ENCODE measurements at places on chromosomes 7 and 10. TPM values are rescaled to one million over a fixed set of nuclear protein-coding genes. Genes with fewer than 3 reads are reported as not detected.

DNA sequence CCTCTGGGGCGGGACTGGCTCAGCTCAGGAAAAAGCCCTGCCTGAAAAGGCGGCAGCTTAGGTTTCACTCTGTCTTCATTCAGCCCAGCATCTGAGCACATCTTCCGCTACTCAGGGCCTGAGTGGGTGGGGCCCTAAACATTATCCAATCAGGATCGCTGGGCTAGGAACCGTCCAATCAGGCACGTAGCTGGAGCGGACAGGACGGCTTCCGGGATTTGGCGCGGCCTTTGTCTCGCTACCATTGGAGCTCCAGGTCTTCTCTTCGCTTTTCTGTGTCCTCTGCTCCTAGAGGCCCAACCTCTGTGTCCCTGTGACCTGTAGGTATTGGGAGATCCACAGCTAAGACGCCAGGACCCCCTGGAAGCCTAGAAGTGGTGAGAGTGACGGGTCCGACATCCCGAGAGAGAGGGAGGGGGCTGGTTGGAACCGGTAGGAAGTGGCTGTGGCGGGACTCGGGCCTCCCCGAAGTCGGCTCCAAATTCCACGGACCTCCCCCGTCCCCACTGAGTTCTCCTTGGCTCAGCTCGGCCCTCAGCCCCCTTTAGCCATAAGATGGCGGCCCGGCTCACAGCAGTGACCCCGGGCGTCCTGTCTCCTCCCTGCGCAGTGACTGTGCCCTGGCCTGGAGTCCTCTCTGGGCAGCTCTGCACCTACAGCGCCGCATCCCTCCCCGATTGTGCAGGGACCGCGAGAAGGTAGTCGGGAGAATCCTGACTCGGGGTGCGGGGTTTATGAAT, 99.1 kb downstream of the ZNF680 start:
- peak; percentile 50 for ATAC-seq

GRCh38 chr7:154914996-154915380, 87.9 kb downstream of the PAXIP1 start:
- ATAC-seq = no peak

Gene ANKRD7
- not detected for total RNA-seq

DNA sequence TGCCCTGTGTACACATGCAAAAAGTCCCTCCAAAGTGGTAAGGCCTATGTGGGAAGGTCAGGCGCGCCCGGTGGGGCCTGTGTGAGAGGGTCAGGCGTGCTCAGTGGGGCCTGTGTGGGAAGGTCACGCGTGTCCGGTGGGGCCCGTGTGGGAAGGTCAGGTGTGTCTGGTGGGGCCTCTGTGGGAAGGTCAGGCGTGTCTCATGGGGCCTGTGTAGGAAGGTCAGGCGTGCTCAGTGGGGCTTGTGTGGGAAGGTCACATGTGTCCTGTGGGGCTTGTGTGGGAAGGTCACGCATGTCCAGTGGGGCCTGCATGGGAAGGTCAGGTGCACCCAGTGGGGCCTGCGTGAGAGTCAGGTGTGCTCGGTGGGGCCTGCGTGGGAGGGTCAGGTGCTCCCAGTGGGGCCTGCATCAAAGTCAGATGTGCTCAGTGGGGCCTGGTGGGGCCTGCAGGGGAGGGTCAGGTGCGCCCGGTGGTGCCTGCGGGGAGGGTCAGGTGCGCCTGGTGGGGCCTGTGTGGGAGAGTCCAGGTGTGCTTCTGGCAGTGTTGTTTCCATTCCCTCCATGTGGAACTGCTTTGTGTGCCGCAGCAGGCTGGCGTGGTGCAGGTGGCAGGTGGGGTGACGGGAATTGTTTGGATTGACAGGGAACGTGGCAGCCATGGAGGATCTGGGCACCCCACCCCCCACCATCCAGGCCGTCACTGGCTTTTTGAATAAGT, 15.4 kb downstream of the LRRC27 start:
- ATAC-seq = peak; percentile 25

- ATAC-seq = no peak
Observed at GRCh38 chr7:132133501-132133900, 442.8 kb downstream of the PLXNA4 start.

Gene DENND2A
- total RNA-seq = 1.0 TPM

DNA sequence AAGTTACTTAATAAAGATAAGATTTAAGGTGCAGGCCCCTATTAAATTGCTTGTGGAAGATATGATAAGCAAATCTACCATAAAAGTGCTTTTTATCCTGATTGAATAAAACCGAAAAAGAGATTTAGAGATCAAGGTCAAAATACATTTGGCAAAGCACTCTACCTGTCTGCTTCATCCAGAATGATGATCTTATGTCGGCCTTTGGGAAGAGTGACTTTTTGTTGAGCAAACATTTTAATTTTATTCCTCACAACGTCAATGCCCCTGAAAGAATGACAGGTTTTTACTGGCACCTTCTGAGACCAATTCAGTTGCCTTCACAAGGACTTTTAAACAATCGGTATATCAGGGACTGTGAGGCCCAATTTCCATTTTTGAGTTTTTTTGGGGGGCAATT, 7.7 kb downstream of the RFC2 start:
- ATAC-seq = no peak

Measured in esophagus mucosa (tissue), 1 donor.